ENCODE measurements at places on chromosomes 7 and 10.

DNA sequence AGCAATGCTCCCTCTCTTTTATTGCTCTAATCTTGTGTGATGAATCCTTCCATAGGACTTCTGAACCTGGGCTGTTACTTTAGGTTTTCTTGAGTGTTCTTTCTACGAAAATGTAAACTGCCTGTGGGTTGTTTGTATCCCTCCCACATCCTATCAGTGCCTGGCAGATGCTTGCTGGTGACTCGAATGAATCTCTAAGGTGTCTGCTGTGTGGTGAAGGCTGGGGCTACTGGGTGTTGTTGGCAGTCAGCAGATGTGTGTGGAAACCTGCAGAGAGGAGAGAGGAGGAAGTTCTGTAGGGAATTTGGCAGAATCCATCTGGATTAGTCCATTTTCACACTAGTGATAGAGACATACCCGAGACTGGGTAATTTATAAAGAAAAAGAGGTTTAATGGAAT is 639.4 kb downstream of the CALN1 start:
- DNase-seq = no peak

- DNase-seq = no peak
Measured at GRCh38 chr10:73838008-73838567, 26.7 kb upstream of the NDST2 start.

- no peak for DNase-seq
Measured at GRCh38 chr10:70232859-70233108, 445 bp downstream of the PPA1 start.

- DNase-seq = no peak
Measured at GRCh38 chr7:77310982-77311381, 105.2 kb downstream of the GSAP start.

- no peak for DNase-seq
Measured at GRCh38 chr7:28520074-28521015, 108.0 kb downstream of the CREB5 start.

GRCh38 chr7:125279961-125280360 is 350.3 kb upstream of the POT1 start:
- DNase-seq = peak; percentile 52

DNA sequence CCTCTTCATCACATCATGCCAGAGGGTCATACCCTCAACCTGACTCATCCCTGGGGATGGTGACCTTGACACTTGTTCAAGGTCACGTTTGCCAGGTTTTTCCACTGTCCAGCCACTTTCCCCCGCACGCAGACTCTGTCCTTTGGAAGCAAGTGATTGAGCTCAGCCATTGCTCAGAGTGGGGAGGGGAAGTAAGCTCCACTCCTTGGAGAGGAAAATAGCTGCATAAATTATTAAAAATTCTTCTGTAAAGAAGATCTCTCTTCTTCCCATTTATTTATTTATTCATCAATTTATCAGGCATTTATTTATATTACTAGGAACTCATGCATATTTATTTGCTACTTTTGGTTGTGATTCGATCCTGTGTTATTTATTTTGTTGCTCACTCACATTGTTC is 88.0 kb downstream of the GLRX3 start:
- no peak for DNase-seq

DNA sequence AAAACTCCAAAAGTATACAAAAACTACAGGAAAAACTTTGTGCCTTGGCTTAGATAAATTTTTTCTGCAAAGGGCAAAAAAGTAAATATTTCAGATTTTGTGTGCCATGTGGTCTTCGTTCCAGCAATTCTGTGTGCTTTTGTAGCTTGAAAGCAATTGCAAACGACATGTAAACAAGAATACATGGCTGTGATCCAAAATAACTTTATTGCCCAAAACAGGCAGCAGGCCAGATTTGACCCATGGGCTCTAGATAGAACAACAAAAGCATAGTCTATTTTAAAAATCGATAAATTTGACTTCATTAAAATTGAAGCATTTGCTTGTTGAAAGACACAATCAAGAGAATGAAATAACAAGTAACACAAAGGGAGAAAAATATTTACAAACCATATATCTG is 336.6 kb downstream of the HPSE2 start:
- no peak for DNase-seq

DNA sequence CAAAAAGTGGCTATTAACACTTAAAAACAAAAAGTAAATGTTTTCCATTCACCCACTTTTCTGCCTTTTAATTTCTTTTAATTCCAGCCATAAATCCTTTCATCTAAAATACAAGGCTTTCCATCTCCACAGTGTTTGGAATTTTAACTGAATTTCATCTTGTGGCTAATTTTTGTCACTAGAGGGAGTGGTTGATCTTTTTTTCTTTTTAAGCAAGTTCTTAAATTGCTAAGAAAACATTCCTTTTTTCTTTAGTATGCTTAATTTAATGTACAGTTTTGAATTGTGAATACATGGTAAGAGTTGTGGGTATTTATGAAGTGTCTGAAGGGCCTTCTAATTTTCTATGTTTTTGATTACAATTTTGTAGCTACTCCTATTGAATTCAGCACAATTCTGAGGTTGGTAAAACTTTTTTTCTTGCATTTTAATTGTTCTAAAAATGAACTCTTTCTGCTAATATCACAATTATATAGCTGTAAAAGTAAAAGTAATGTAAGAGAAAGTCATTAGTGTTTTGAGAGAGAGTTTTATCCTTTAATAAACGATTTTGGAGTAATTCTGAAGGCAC is 54.9 kb upstream of the ANK3 start:
- DNase-seq = no peak

GRCh38 chr10:77925795-77926565 is 575 bp downstream of the DLG5 start:
- no peak for DNase-seq

GRCh38 chr10:58644311-58644710 is 131.6 kb downstream of the BICC1 start:
- DNase-seq = no peak

GRCh38 chr7:40279991-40280390 is 145.2 kb downstream of the SUGCT start:
- DNase-seq = no peak

- DNase-seq = no peak
Measured at GRCh38 chr10:71268247-71268691, 50.8 kb upstream of the SLC29A3 start.

DNA sequence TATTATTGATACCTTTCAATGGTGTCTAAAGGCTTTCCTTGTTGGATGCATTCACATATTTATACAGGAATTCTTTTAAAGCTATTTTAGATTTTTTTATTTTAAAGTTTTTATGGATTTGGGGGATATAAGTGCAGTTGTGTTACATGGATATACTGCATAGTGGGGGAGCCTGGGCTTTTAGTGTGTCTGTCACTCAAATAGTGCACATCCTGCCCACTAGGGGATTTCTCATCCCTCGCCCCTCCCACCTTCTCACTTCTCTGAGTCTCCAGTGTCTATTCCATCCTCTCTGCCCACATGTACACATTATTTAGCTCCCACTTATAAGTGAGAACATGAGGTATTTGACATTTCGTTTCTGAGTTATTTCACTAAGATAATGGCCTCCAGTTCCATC is 154.0 kb upstream of the MKI67 start:
- DNase-seq = no peak

DNA sequence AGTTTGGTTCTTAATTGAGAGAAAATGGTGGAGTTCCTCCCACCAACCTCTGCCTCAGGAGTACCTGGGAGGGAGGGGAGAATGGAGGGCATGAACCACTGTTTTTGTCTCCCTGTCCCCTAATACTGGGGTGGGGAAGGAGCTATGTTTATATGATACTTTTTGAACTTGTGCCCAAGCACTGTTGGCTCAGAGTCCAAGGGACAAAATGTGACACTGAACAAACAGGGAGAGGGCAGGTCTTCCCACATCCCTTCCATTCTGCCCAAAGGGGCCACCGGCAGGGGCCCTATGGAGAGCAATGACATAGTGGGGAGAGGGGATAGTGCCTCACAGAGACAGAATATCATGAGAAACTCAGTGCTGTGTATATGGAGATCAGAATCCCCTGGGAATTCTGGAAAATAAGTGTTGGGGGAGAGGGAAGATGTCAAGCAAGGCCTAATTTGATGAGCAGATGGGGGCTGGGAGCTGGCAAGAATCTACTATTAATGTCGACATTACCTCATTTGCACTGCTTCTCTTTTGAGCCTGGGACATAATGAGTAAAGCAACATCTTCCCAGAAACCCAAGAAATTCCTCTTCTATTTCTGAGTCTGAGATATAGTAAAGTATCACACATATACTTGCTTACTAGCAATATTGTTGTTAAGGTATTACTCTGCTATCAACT is 180.6 kb downstream of the CYP26A1 start:
- DNase-seq = no peak

- DNase-seq = no peak
Measured at GRCh38 chr7:106288263-106288662, 3.5 kb upstream of the NAMPT start.

- DNase-seq = no peak
Measured at GRCh38 chr7:149887311-149887710, 13.5 kb downstream of the ATP6V0E2 start.

Measured in NCI-H2081 treated with DMSO at 0.1 percent for 48 hours (cell line).